ENCODE measurements at places on chromosomes 1 and 21. TPM values are rescaled to one million over a fixed set of nuclear protein-coding genes. Genes with fewer than 3 reads are reported as not detected.

- no peak for DNase-seq
Observed at GRCh38 chr1:229470406-229471043, 36.6 kb upstream of the ACTA1 start.

GRCh38 chr1:10877894-10878293, 81.4 kb upstream of the CASZ1 start:
- no peak for DNase-seq

GRCh38 chr1:168054117-168054516, 82.6 kb downstream of the GPR161 start:
- DNase-seq: no peak

GRCh38 chr1:175217721-175218531, 25.4 kb upstream of the KIAA0040 start:
- no peak for DNase-seq

GRCh38 chr1:165011991-165012531, 344.5 kb downstream of the LMX1A start:
- DNase-seq: no peak

- DNase-seq: no peak
Observed at GRCh38 chr1:229714964-229715603, 89.0 kb downstream of the URB2 start.

Gene SLAMF1
- total RNA-seq: 2.4 TPM
